ENCODE measurements at places on chromosomes 7 and 10.

- no peak for DNase-seq
Measured at GRCh38 chr10:70784471-70784870, 706 bp downstream of the TBATA start.

GRCh38 chr10:60809157-60809556 is 30.9 kb downstream of the CDK1 start:
- no peak for DNase-seq

DNA sequence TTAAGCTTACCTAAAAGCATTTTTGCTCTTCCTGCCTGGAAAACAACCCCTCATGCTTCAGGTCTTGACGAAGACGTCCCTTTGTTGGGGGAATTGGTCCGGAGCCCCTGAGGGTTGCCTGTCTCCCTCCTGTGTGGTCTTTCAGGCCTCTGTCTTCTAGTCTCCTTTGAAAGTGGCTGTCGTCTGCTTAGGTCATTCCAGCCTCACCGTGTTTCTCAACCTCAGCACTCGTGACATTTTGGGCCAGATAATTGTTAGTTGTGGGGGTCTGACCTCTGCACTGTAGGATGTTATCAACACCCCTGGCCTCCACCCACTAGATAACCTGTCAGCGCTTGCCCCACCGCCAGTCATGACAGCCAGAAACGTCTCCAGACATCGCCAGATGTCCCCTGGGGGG is 219.1 kb downstream of the TCF7L2 start:
- DNase-seq, result no peak

DNA sequence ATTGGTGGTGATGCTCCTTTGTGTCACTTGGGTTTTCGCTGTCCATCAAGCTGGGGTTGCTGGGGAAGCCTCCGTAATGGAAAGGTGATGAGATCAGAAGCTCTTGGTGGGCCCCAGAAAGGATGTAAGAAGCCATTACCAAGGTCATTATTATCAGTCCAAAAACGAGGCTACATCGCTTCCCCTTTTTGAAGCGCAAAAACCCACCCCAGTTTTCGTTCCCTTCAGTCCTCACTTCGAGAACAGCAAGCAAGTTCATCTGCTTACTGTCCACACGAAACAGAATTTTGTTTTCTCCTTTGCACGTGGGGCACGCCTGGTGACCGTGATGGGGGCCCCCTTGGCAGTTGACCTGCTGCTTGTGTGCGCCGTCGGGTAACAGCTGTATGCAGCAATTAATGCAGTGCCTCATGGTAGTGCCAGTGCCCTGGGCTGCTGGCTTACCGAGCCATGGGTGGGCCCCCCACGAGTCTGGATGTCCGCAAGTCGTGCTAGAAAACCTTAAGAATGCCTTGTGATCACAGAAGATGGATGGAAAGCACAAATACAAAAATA is 47.5 kb downstream of the CHST15 start:
- DNase-seq, result no peak

- no peak for DNase-seq
Measured at GRCh38 chr7:17315974-17316373, 17.5 kb downstream of the AHR start.

DNA sequence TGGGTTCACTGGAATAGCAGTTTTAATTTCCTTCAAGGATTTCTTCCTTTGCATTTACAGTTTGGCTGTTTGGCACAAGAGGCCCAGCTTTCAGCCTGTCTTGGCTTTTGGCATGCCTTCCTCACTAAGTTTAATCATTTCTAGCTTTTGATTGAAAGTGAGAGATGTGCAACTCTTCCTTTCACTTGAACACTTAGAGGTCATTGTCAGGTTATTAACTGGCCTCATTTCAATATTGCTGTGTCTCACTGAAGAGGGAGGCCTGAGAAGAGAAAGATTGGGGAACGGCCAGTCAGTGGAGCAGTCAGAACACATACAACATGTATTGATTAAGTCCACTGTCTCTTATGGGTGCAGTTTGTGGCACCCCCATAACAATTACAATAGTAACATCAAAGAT is 33.9 kb downstream of the PTTG1IP2 start:
- DNase-seq, result no peak

DNA sequence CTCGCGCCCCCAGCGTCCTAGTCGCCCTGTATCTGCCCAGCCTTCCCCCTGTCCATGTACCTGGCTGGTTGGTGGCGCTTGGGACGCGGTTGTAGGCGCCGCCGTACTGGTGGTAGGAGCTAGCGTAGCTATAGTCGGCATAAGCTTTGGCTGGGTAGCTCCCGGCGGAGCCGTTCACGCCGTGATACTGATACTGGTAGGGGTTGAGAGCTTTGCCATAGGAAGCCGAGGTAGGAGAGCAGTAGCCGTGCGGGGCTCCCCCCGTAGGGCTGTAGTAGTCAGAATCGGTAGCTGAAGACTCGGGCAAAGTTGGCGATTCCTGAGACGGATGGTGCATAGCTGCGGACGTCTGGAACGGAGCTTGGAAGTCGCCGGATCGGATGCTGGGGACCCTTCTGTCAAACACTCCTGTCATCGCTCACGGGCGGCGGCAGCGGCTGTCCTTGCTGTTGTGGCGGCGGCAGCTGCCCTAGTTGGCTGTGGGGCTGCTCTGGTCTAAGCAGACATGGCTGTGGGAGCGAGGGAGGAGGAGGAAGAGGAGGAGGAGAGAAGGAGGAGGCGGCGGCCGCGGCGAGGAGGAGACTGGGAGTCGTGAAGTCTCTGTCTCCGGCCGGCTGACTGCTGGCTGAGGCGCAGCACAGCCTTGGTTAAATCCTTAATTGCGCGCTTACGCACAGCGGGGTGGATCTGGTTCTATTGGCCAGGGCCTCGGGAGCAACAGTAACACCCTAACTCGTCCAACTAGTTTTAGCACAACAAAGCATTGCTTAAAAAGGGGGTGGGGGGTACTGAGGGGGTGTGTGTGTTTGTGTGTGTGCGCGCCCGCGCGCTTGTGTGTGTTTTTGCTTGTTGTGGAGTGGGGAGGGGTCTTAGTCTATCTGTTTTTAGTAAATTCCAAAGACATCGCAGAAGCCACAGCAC is at the start of gene DLX5:
DLX5 (minus strand) TSS at position 623 of the 921 bp plus-strand sequence; CDS start at position 415, 208 bp downstream.
- no peak for DNase-seq

- no peak for DNase-seq
Measured at GRCh38 chr10:63722537-63722936, 201.3 kb downstream of the REEP3 start.

DNA sequence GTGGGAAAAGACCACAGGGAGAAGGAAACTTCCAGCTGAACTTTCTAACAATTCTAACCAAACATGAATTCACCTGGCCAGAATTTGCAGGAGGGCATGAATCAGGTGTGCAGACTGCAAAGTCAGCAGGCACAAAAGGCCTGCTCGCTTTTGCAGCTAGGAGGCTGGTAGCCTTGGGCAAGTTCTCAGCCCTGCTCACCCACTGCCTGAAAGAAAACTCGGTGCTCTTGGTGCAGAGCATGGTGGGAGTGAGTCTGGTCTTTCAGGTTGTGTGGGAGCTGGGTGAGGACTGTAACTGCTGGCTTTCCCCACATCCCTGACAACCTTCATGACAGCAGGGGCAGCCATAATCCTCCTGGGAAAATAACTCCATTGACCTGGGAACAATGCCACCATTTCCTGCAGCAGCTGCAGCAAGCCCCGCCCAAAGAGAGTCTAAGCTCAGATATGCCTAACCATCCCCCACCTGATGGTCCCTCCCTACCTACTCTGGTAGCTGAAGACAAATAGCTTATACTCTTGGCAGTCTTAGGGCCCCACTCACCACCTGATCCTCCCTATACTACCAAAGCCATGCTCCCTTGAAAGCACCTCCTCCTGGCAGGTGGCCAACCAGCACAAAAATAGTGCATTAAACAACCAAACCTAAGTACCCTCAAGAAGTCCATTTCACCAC is 31.6 kb downstream of the ZNF117 start:
- no peak for DNase-seq

- no peak for DNase-seq
Measured at GRCh38 chr7:91266689-91267090, 2.5 kb downstream of the FZD1 start.

- DNase-seq, result no peak
Measured at GRCh38 chr7:44162785-44163395, 21.8 kb upstream of the MYL7 start.

GRCh38 chr10:71912431-71912830 is 51.8 kb upstream of the CHST3 start:
- DNase-seq, result no peak

GRCh38 chr7:43364391-43364790 is 218.5 kb upstream of the STK17A start:
- DNase-seq, result no peak
